ENCODE measurements at places on chromosomes 2 and 18. TPM values are rescaled to one million over a fixed set of nuclear protein-coding genes. Genes with fewer than 3 reads are reported as not detected.

DNA sequence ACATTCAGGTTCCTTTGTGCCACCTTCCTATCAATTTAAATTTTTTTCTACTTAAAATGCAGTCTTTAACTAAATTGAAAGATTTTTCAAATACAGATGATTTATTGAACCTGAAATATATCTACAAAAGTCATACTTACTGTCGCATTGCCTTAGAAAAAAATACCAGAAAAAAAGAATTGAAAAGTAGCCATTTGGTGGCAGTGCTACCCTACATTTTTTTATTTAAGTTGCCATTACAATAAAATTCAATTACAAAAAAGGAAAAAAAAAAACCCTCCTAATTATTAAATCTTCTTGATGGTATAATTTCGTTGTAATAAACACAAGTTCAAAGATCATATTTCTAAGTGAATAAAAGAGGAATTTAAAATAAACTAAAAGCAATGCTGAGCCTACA lies 43.4 kb downstream of the DSC3 start:
- peak; percentile 17 for DNase-seq
- no peaks in the 10 kb centered on the region for H3K27me3 ChIP-seq
- H3K36me3 ChIP-seq = no peaks in the 10 kb centered on the region
- H3K27ac ChIP-seq = no peak overlapping the region
- no peak overlapping the region for H3K4me3 ChIP-seq

GRCh38 chr2:75547345-75548035 lies 13.2 kb downstream of the EVA1A start:
- no peaks in the 10 kb centered on the region for H3K4me1 ChIP-seq
- no peaks in the 10 kb centered on the region for H3K36me3 ChIP-seq
- peak overlapping the region; percentile 52 for H3K27ac ChIP-seq
- H3K4me3 ChIP-seq = no peak overlapping the region
- H3K27me3 ChIP-seq = no peaks in the 10 kb centered on the region

DNA sequence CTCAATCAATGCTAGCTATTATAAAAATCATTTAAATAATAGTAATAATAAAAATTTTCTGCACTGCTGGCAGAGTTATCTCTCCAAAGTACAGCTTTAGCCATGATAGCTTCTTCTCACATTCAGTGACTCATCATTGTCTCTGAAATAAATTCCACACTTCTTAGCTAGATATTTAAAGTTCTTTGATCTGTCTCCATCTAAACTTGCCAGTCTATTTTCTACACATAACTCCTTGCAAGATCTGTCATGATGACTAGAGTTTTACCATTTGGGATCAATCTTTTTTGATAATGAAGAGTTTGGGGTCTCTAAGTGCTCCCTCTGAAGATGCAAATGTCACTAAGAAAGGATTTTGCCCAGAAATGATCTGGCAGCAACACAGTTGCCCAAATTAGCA lies 155.4 kb upstream of the LHCGR start:
- H3K27ac ChIP-seq = no peak overlapping the region
- H3K27me3 ChIP-seq = no peaks in the 10 kb centered on the region
- DNase-seq = no peak
- H3K4me1 ChIP-seq = no peaks in the 10 kb centered on the region
- no peak overlapping the region for H3K4me3 ChIP-seq

- no peak for DNase-seq
- H3K36me3 ChIP-seq = no peaks in the 10 kb centered on the region
- H3K4me3 ChIP-seq = no peak overlapping the region
- no peaks in the 10 kb centered on the region for H3K27me3 ChIP-seq
- no peak overlapping the region for H3K27ac ChIP-seq
- H3K4me1 ChIP-seq = no peaks in the 10 kb centered on the region
Observed at GRCh38 chr2:188851826-188852225, 122.3 kb upstream of the COL3A1 start.

- H3K27me3 ChIP-seq = no peaks in the 10 kb centered on the region
- no peak overlapping the region for H3K27ac ChIP-seq
- no peaks in the 10 kb centered on the region for H3K4me1 ChIP-seq
- no peaks in the 10 kb centered on the region for H3K36me3 ChIP-seq
- H3K4me3 ChIP-seq = no peak overlapping the region
Observed at GRCh38 chr2:8300905-8301304, 381.0 kb upstream of the ID2 start.

DNA sequence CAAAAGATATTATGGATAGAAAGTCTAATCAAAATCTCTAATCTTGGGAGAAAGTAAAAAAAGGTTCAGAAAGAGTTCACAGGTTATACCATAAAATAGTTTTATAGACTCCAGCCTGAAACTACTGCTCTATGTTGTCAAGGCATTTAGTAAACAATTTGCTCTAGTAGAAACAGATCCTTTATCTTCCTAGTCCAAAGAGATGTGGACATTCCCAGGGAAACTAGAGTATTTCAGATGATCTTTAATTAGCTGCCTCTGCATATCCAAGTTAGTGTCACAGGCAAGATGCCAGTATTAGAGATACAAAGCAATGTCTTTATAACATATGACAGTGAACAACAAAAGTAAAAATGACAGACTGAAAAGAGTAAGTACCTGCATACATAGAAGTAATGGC lies 708.6 kb downstream of the CCDC85A start:
- no peaks in the 10 kb centered on the region for H3K36me3 ChIP-seq
- H3K4me1 ChIP-seq = no peaks in the 10 kb centered on the region
- H3K27ac ChIP-seq = no peak overlapping the region
- DNase-seq = no peak

DNA sequence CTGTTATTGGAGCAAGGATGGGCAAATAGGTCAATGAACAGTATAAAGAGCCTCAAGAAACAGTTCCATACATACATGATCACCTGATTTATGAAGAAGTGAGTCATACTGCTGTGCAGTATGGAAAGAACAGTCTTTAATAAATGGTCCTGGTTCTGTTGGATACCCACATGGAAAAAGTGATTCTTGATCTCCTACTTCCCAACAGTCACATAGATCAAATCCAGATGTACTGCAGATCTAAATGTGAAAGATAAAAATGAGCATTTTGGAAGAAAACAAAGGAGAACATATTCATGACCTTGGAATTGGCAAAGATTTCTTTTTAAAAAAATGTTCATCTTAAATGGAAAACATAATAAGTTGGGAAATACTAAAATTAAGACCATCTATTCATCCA lies 75.8 kb downstream of the CCDC148 start:
- no peaks in the 10 kb centered on the region for H3K36me3 ChIP-seq
- no peak for DNase-seq

DNA sequence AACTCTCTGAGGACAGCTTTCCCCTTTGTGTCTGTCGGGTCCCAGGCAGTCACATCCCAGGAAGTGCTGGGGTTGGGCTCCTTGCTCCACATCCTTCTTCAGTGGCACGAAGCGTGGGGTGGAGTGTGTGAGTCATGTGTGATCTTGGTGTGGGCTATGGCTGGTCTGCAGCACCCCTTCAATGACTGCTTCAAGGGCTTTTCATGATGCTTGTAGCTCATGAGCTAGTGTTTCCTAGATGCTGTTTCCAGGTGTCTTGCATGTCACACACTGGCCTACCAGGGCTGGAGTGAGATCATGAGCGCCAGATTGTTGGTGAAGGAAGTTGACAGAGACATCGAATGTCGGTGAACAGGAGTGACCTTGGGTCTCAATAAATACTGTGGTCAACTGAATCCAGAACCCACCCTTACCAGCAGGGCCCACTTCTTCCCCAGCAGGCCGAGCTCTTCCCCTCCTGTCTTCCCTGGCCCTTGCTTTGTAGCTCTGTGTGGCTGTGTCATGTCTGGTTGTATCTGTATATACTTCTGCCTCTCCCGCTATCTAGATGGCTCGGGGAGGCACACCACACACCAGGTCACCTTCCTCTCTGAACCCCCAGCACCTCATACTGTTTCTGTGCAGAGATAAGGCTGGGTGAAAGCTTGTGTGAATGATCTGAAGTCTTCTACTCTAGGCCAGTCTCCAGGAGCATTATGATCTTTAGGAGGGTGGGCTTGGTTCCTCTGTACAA lies 3.8 kb downstream of the C2orf92 start:
- no peaks in the 10 kb centered on the region for H3K27me3 ChIP-seq
- H3K4me3 ChIP-seq = no peak overlapping the region
- H3K27ac ChIP-seq = no peak overlapping the region
- DNase-seq = no peak

GRCh38 chr2:84741182-84741822 lies 139.6 kb downstream of the TRABD2A start:
- no peak overlapping the region for H3K27ac ChIP-seq
- H3K27me3 ChIP-seq = no peaks in the 10 kb centered on the region
- no peak overlapping the region for H3K4me3 ChIP-seq
- H3K4me1 ChIP-seq = no peaks in the 10 kb centered on the region
- DNase-seq = no peak
- no peaks in the 10 kb centered on the region for H3K36me3 ChIP-seq

GRCh38 chr2:163794635-163795034 lies 58.8 kb upstream of the FIGN start:
- H3K27ac ChIP-seq = no peak overlapping the region
- H3K27me3 ChIP-seq = no peaks in the 10 kb centered on the region
- no peaks in the 10 kb centered on the region for H3K4me1 ChIP-seq
- DNase-seq = no peak

- no peaks in the 10 kb centered on the region for H3K27me3 ChIP-seq
- H3K4me3 ChIP-seq = no peak overlapping the region
- H3K27ac ChIP-seq = no peak overlapping the region
- H3K36me3 ChIP-seq = no peaks in the 10 kb centered on the region
Observed at GRCh38 chr2:121028577-121028976, 256.4 kb downstream of the TFCP2L1 start.

DES gene
- total RNA-seq = 88.7 TPM

FOSL2 gene
- total RNA-seq = 97.0 TPM

GRP gene
- total RNA-seq = 40.8 TPM

HMSD gene
- 2.3 TPM for total RNA-seq

DPP4 gene
- 27.7 TPM for total RNA-seq

FKBP7 gene
- total RNA-seq = 7.7 TPM

ADCYAP1 gene
- total RNA-seq = 0.12 TPM
